ENCODE measurements at places on chromosomes 12 and 14. TPM values are rescaled to one million over a fixed set of nuclear protein-coding genes. Genes with fewer than 3 reads are reported as not detected.

CKB gene
- total RNA-seq: 173 TPM

MAP1LC3B2 gene
- total RNA-seq: 1.7 TPM

NPFF gene
- total RNA-seq: not detected

RTRAF gene
- total RNA-seq: 63.8 TPM

SIX4 gene
- 1.2 TPM for total RNA-seq

LRTM2 gene
- total RNA-seq: not detected

All from omental fat pad (tissue), 4 donors.